ENCODE measurements at places on chromosomes 3 and 15. TPM values are rescaled to one million over a fixed set of nuclear protein-coding genes. Genes with fewer than 3 reads are reported as not detected.

Gene PEX5L
- total RNA-seq = under 0.01 TPM

Gene ST3GAL6
- 10.4 TPM for total RNA-seq

Gene FBLN2
- total RNA-seq = 243 TPM

Gene HOMER2
- total RNA-seq = 44.8 TPM

Gene CPEB1
- 13.8 TPM for total RNA-seq

Gene SNX1
- total RNA-seq = 54.3 TPM

Gene LRRIQ4
- total RNA-seq = 0.19 TPM

Gene CAMK2N2
- total RNA-seq = not detected

Gene MYO5C
- under 0.01 TPM for total RNA-seq

Gene CILP
- under 0.01 TPM for total RNA-seq

Gene HES1
- 6.9 TPM for total RNA-seq

Gene AQP9
- not detected for total RNA-seq

Gene SPTBN5
- 0.38 TPM for total RNA-seq

Gene CLEC3B
- total RNA-seq = 23.7 TPM

Gene CDCP1
- total RNA-seq = 37.5 TPM

Gene DUOX1
- under 0.01 TPM for total RNA-seq

Gene HYAL1
- total RNA-seq = 0.96 TPM

Gene MYZAP
- not detected for total RNA-seq

Gene CHRNA5
- total RNA-seq = 0.56 TPM

Gene DNAH12
- total RNA-seq = 0.28 TPM

Gene CMSS1
- 9.0 TPM for total RNA-seq

Gene ADAMTS9
- total RNA-seq = 4.2 TPM

Gene FAH
- 14.9 TPM for total RNA-seq

Gene TMC3
- 3.9 TPM for total RNA-seq

Gene SCAANT1
- total RNA-seq = not detected

Gene RBP2
- total RNA-seq = not detected
